ENCODE measurements at places on chromosomes 5 and 9. TPM values are rescaled to one million over a fixed set of nuclear protein-coding genes. Genes with fewer than 3 reads are reported as not detected.

MEIKIN gene
- polyA plus RNA-seq: not detected

GABRA1 gene
- not detected for polyA plus RNA-seq

PCDHB13 gene
- not detected for polyA plus RNA-seq

GDNF gene
- polyA plus RNA-seq: not detected

SPATA31E1 gene
- not detected for polyA plus RNA-seq

GLDC gene
- not detected for polyA plus RNA-seq

MOB3B gene
- polyA plus RNA-seq: not detected

IRX2 gene
- not detected for polyA plus RNA-seq

ADRB2 gene
- polyA plus RNA-seq: 0.25 TPM

PCDHB9 gene
- polyA plus RNA-seq: not detected

SLC28A3 gene
- not detected for polyA plus RNA-seq

CCDC192 gene
- not detected for polyA plus RNA-seq

GRIA1 gene
- not detected for polyA plus RNA-seq
